ENCODE measurements at places on chromosomes 1 and 21.

- DNase-seq, result no peak
Observed at GRCh38 chr1:155179112-155180031, 5.7 kb downstream of the TRIM46 start.

GRCh38 chr1:113745425-113745824, 13.9 kb downstream of the PHTF1 start:
- DNase-seq, result no peak

GRCh38 chr1:1623631-1624442, 8.1 kb upstream of the MMP23B start:
- no peak for DNase-seq

DNA sequence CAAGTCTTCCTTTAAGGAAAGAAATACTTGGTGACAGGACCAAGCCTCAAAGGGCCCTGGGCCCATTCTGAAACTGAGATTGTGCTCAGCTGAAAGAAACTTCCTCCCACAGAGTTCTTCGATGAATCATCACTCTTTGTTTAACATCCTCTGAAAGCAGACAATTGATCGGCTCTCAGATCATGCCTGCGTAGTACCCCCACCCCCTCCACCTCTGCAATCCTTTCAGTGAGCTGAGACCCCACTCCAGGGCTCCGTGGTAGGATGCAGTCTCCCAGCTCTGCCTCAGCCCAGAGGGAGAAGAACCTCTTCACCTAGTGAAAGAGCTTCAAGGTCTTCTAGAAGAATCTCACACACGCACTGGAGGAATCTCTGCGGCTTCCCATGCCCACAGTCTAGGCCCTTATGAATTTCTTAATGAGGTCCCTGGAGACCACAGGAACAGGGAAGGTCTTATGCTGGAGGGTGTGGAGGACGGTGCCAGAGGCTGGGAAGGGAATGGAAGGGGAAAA, 104.9 kb upstream of the SOD1 start:
- peak; percentile 43 for DNase-seq

- DNase-seq, result no peak
Observed at GRCh38 chr21:45957981-45958600, 23.5 kb upstream of the COL6A1 start.

DNA sequence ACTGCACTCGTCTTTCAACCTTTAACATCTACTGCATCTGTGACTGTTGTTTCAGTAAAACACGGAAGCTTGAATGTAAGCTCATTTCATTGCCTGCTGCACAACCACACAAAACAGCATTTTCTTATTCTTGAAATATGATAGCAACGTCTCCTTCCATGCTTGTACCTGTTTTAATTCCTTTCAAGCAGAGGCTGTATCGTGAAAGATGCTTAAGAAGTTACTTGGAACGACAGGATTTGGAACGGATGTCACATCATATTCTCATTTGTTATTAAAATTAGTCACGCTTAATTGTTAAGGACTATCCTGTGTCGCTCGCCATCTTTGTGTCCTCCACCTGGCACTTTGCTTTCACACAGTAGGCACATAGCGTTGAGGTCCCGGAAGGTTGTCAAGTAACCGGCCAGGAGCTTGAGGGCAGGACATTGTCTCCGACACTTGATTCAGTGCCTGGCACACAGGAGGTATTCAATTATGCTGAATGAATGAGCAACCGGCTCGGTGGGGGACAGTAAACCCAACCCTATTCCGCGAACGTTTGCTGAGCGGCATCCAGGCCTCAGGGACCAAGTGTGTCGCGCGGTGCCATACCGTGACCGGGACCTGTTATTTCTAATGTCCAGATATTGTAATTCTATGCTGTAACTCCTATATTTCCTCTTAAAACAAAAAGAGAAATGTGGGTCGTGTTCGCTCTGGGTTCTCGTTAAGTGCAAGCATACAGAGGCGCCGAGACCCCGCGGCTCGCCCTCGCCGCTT, 499 bp upstream of the SH3GLB1 start:
- DNase-seq, result peak; percentile 58

GRCh38 chr21:41375875-41376274, 14.0 kb downstream of the MX2 start:
- DNase-seq, result no peak

DNA sequence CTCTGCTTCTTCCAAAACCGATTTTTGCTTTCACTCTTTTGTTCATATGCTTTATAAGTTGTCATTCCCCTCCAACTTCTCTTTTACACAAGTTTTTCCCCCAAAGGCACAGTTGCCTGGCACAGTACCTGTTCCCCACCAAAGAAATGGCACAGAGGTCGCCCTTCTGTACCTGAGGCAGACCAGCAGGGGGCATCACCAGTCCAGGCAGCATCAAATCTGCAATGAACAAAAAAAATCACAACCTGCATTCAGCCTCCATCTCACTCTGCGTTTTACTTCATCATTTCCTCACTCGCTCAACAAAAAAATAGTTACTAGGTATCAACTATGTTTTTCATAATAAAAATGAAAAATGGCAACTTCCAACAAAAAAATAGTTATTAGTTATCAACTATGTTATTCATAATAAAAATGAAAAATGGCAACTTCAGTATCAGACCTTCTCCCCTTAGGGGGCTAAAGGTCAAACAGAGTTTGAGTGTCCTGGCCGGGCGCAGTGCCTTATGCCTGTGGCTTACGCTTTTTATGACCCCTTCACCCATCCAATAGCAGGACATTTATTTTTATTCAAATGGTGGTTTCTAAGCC, 4.1 kb downstream of the EIF2D start:
- DNase-seq, result peak; percentile 45

DNA sequence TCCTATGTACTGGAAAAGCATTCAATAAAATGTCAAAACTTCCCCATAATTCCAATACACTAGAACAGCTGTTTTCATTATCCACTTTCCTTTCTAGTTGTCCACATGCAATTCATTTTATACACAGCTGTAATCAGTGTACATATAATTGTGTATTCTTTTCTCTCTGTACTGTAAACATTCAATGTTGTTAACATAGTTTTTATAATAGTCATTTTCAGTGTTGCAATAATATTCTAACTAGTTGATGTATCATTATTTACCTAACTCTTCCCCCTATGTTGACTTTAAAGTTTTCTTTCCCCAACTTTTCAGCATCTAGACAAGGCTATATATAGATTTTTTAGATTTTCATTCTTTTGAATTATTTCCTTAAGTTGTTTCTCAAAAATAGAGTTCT, 44.4 kb downstream of the DIPK1A start:
- DNase-seq, result no peak

- no peak for DNase-seq
Observed at GRCh38 chr21:27734146-27734545, 767.3 kb upstream of the ADAMTS5 start.

- no peak for DNase-seq
Observed at GRCh38 chr1:159261721-159262494, 40.2 kb upstream of the FCER1A start.

DNA sequence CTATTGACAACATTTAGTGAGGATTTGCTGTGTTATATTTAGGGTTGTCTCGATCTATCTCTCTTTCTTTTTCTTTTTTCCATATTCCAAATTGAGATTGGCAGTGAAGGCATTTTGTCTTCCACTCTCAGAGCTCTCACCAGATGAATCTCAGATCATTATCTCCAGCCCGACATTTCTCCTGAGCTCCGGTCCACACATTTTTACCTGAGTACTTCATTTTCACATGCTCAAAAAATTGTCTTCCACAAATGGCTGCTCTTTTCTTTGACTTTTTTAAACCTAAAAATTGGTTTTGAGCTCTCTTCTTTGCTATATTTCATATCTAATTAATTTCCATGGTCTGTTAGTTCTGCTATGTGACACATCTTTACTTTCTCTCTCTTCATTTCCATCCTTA, 56.9 kb upstream of the ASB17 start:
- DNase-seq, result no peak

- no peak for DNase-seq
Observed at GRCh38 chr1:175599212-175599705, 144.1 kb downstream of the TNR start.

GRCh38 chr1:67970088-67970487, 80.3 kb downstream of the DIRAS3 start:
- DNase-seq, result no peak

GRCh38 chr1:61247881-61248752, 165.8 kb downstream of the NFIA start:
- DNase-seq, result no peak

DNA sequence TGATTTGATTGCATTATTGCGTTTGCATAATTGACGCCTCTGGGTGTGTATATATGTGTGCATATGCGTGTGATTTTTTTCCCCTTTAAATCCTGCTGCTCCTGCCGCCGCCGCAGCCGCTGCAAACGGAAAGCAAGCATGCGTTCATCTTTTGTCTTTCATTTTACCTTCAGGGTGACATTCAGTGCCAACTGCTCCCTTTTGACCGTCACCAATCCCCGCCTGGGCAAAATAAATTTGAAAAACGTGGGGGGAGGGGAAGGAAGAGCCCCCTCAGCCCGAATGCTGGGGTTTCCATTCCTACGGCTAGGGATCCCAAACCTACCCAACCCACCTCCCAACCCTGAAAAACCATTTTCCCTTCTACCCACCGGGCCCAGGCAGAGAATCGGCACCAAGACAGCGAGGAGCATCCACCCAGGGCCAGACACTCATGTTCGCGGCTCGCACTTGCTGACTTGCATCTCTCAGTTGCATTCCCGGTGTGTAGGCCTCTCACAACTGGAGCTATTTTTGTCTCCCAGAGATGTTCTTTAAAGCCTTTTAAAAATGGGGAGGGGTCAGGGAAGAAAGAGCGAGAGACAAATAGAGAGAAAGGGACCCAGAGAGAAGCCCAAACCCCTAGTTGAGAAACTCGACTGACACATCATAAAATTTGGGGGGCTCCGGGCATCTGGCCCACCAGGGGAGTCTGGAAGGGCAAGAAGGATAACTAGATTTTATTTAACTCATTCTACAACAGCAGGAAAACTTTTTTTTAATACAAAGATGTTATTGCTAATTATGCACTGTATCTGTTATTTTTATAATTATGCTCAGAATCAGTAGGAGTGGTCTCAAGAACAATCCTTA, 367.1 kb upstream of the ESRRG start:
- DNase-seq, result no peak

DNA sequence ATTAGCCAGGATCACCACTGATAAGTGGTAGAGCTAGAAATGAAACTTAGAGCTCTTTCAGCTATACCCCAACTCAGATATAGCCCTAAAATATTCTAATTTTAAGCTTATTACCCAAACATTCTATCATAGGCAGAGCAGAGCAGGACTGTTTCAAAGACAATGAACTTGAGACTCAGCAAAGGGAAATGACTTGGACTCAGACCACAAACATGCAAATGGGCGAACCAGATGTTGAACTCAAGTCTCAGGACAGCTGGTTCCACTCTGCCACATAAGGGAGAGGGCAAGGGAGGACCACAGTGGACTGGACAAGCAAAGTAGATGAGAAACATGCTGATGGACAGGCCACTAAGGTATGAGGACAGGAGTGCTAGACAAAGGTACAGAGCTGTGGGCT, 315.3 kb downstream of the OMA1 start:
- DNase-seq, result no peak

GRCh38 chr1:26360807-26361604, 7.1 kb upstream of the CRYBG2 start:
- no peak for DNase-seq

DNA sequence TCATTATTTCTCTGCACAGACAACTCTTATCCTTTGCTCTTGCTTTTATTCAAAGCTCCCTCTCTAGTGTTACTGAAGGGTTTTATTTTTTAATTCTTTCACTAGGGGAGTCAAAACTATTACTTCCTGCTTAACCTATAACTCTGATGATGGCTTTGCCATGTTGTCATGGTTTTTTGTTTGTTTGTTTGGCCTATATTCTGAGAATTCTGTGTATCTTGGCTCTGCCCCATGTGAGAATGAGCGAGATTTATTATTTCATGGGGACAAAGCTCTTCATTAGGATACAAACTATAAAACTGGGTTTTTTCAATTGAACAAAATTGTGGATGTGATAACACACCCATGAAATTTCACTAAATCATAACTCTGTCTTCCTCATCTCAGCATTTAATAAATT, 190.5 kb upstream of the C1orf105 start:
- DNase-seq, result no peak

DNA sequence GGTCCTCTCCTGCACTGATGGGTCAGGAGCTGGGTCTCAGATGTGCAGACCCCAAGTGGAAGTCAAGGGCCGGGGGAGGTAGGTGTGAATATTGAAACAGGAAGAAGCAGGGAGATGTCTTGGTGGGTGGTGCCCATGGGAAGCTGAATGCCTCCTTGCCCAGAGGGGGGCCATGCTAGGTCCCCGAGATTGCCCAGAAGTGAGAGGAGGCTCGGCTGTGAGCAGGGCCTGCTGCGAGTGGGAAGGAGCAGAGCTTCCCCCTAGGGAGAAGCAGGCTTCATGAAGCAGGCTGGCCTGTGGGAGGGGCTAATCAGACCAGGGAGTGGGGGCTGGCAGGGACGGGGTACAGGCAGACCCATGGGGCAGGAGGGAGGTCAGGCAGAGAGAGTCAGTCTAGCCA, 87.6 kb downstream of the ACTL8 start:
- DNase-seq, result no peak

GRCh38 chr1:187862506-187862905, 1033.8 kb downstream of the PLA2G4A start:
- DNase-seq, result no peak

GRCh38 chr1:235275836-235276235, 52.1 kb downstream of the ARID4B start:
- DNase-seq, result no peak

- DNase-seq, result no peak
Observed at GRCh38 chr1:234844479-234845031, 234.6 kb upstream of the IRF2BP2 start.

DNA sequence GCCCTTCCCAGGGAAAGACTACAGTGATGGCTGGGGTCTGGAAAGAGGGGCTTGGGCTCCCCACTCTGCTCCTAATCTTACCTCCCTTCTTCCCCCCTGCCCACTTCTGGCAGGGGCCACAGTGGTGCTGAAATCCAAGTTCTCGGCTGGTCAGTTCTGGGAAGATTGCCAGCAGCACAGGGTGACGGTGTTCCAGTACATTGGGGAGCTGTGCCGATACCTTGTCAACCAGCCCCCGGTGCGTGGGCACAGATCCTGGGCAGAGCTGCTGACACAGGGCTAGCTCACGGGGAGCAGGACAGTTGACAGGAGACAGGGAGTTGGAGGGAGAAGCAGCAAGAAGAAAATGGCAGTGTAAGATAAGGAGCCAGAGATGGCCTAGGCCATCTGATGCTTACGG, 2.4 kb downstream of the SLC27A3 start:
- no peak for DNase-seq

DNA sequence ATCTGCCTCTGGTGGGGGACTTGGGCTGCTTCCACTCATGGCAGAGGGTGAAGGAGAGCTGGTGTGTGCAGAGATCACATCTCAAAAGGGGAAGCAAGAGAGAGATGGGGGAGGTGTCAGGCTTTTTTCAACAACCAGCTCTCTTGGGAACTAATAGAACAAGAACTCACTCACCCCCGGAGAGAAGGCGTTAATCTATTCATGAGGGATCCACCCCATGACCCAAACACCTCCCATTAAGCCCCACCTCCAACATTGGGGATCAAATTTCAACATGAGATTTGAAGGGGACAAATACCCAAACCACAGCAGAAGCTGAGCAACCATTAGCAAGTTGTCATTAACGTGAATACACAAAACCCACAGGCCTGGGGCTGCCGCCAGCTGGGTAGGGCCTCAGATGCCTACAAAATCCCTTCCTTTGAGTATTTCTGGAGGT, 12.0 kb upstream of the VWA5B1 start:
- DNase-seq, result no peak

Measured in HAP-1 (cell line).